ENCODE measurements at places on chromosomes 4 and X. TPM values are rescaled to one million over a fixed set of nuclear protein-coding genes. Genes with fewer than 3 reads are reported as not detected.

The NLRP2B gene
- total RNA-seq = not detected

The FABP2 gene
- total RNA-seq = not detected

The CTAG2 gene
- not detected for total RNA-seq

The HSFX1 gene
- 1.1 TPM for total RNA-seq

The MTNR1A gene
- not detected for total RNA-seq

The SMIM43 gene
- not detected for total RNA-seq

Measured in activated CD4-positive, alpha-beta memory T cell treated with anti-CD3 and anti-CD28 coated beads, Interleukin-2, amount 10 ng/mL, durations not matched to agents 7 days and 5 days (primary cell).